ENCODE measurements at places on chromosomes 2 and 18.

GRCh38 chr2:229835596-229836283, 86.1 kb downstream of the TRIP12 start:
- no peak for DNase-seq

DNA sequence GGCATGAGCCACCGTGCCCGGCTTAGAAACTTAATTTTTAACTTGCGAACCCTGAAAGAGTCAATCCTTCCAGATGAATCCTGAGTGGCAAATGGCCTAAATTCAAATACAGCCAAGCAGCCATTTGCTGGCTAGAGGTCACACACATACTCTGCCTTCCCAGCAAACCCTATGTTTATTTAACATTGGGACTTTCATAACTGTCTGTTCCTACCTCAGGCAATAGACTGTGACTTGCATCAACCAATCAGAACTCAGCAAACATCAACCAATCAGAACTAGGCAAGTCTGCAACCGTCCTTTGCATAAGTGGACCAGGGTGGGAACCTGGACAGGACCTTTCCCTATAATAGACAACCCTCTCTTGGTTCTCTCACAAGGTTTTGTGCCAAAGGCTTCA, 127.5 kb downstream of the DTNB start:
- no peak for DNase-seq

- DNase-seq: no peak
Observed at GRCh38 chr2:45776160-45776955, 124.9 kb downstream of the PRKCE start.

DNA sequence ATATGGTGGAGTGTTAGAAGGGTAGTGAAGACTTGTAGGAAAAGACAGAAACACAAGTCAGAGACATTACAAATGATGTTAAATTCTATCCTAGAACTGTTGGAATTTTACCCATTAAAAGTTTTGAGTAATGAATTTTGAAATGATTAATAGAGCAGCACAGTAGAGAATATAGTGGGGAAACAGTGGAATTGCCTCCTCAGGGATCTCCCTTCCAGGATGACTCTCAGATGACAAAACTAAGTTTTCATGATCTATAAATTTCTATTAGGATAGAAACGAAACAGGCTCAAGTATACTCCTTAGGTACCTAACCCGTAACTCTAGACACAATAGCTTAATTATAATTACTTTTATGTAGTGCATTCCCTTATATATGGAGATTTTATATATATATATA, 86.7 kb downstream of the DPP4 start:
- no peak for DNase-seq

DNA sequence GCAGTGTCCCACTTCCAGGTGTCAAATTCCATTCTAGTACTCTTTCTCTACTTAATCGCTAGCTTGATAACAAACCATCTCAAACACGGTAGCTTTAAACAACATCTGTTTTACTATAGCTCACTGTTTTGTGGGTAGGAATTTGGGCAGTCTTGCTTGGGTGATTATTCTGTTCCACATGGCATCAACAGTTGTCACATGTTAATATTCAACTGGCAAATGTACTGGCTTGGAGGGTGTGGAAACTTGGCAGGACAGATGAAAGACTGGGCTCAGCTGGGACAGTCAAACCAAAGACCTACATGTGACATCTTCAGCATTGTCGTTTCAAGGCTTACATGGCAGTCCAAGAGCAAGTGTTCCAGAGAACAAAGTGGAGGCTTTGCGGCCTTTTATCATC, 241.8 kb downstream of the PTH2R start:
- DNase-seq: no peak

DNA sequence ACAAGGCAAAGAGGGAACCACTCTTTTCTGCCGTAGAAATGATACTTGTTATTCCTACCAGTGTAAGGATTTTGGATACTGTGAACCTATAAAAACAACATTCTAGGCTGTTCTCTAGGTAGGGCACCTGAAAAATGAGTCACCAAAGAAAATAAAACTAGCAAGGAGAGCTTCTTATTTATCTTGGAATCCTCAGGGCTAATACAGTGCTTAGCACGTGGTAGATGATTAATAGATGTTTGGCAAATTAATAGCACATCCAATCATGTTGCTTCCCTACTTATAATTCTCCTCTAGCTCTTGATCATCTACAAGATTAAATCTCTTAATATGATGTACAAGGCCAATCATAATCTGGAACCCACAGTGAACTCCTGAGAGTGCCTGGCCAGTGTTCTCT, 73.1 kb downstream of the AAK1 start:
- DNase-seq: no peak

DNA sequence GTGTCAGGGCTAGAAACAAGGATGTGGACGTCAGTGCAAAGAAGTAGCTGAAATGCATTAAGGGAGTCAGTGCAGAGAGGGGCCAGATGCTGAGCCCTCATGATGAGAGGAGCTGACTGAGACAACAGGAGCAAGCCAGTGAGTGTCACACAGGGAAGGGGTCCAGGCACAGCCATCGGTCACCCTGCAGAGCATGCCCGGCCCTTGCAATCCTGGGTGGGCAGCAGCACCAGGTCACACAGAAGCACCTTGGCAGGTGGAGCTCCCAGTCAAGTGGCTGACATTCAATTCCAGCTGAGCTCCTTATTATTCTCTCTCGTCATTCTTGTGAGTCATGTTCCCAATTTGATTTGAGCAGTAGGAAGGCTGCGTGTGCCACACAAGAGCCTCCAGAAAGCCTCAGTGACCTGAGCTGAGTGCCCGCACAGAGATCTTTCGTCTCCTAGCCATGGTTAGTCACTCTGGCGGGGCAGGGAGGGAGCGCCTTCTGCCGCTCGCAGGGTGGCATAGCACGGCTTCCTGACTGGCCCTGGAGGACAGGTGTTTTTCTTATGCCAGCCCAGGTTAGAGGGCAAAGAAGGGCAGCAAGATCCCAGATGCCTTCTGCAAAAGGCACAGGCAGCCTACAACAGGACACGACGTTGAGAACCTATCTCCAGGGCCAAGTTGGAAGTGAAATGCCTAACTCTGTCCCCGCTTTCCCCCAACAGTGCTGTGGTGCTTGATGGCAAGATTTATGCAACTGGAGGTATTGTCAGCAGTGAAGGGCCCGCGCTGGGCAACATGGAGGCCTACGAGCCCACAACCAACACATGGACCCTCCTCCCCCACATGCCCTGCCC, 220.9 kb downstream of the ATAD2B start:
- DNase-seq: no peak

DNA sequence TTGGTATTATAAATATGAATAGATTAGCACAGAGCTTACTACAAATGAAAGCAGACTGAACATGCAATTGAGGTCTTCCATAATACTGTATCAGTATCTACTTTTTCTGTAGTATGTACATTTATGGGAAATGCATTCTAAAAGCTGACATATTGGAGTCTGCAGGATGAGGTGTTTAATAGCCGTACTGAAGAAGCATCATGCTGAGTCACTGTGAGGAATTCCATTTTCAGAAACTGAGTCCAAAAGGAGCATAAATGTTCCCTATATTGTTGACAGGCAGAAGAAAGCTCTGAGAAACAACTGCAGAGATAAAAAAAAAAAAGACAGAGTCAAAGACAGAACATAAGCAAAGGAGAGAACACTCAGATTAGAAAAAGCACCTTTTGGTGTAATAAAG, 366.7 kb upstream of the SPHKAP start:
- no peak for DNase-seq

GRCh38 chr2:240211598-240212424, 71.4 kb upstream of the OTOS start:
- no peak for DNase-seq

- no peak for DNase-seq
Observed at GRCh38 chr2:21452263-21452662, 328.5 kb downstream of the TDRD15 start.
